ENCODE measurements at places on chromosomes 12 and 14. TPM values are rescaled to one million over a fixed set of nuclear protein-coding genes. Genes with fewer than 3 reads are reported as not detected.

KRT3 gene
- not detected for total RNA-seq

EID3 gene
- 5.8 TPM for total RNA-seq

PMEL gene
- total RNA-seq = 19.0 TPM

BICDL1 gene
- total RNA-seq = 22.3 TPM

PRB2 gene
- total RNA-seq = not detected

SLC6A12 gene
- 0.90 TPM for total RNA-seq

FOXG1 gene
- 0.07 TPM for total RNA-seq

HOXC9 gene
- not detected for total RNA-seq

RIPK3 gene
- total RNA-seq = not detected

SNAPC1 gene
- 18.2 TPM for total RNA-seq

SRSF5 gene
- total RNA-seq = 291 TPM

TCL1B gene
- 0.42 TPM for total RNA-seq

CDK17 gene
- 72.1 TPM for total RNA-seq

KRT85 gene
- not detected for total RNA-seq

- no peak overlapping the region for H3K27ac ChIP-seq
- H3K4me1 ChIP-seq = peaks cover 15% of the 10 kb centered on the region
- no peak overlapping the region for H3K4me3 ChIP-seq
- no peaks in the 10 kb centered on the region for H3K27me3 ChIP-seq
- no peaks in the 10 kb centered on the region for H3K36me3 ChIP-seq
Measured at GRCh38 chr12:67917811-67918210, 71.4 kb upstream of the IFNG-AS1 start.

DNA sequence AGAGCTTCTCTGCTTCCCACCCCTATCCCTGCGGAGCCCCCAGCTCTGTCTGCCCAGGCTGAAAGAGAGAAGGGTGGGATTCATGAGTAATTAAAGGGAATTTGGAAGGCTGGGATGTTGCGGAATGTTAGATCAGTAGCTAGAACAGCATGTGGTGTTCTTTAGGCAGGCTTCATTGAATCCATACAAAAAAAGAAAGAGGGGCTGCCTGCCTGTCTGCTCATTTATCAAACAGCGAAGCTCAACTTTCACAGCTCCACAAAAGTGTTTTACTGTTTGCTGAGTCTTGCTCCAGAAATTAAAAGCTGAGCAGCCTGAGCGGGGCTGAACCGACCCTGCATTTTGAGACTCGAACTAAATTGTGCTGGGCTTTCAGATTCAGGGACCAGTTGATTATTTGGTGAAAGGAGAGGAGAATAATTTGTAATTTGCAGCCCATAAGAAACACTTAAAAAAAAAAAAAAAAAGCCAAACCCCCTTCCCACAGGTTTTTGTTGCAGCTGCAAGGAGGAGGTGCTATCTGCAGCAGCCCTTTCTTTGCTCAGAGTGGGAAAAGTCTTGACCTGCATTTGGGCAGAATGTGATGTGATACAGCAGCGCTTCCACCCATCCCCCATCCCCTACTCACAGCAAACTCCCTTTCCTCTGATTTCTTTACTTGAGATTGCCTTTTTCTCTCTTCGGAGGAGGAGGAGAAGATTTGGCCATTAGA, 89.7 kb downstream of the RFX4 start:
- no peaks in the 10 kb centered on the region for H3K27me3 ChIP-seq
- DNase-seq = peak; percentile 61
- H3K4me3 ChIP-seq = no peak overlapping the region

- H3K4me1 ChIP-seq = no peaks in the 10 kb centered on the region
- DNase-seq = no peak
- no peaks in the 10 kb centered on the region for H3K36me3 ChIP-seq
- H3K4me3 ChIP-seq = no peak overlapping the region
- H3K27ac ChIP-seq = no peak overlapping the region
Measured at GRCh38 chr12:184811-185575, 29.0 kb downstream of the SLC6A12 start.

- H3K4me3 ChIP-seq = no peak overlapping the region
- no peak for DNase-seq
- H3K27ac ChIP-seq = no peak overlapping the region
- no peaks in the 10 kb centered on the region for H3K36me3 ChIP-seq
- peaks cover 5% of the 10 kb centered on the region for H3K27me3 ChIP-seq
Measured at GRCh38 chr12:43842259-43842658, 6.4 kb downstream of the TMEM117 start.

GRCh38 chr12:114275932-114276785, 129.8 kb downstream of the TBX5 start:
- no peaks in the 10 kb centered on the region for H3K36me3 ChIP-seq
- H3K4me1 ChIP-seq = peaks cover 8% of the 10 kb centered on the region
- no peaks in the 10 kb centered on the region for H3K27me3 ChIP-seq
- peak; percentile 33 for DNase-seq
- no peak overlapping the region for H3K4me3 ChIP-seq
- no peak overlapping the region for H3K27ac ChIP-seq

- H3K4me3 ChIP-seq = no peak overlapping the region
- no peaks in the 10 kb centered on the region for H3K4me1 ChIP-seq
- H3K27me3 ChIP-seq = no peaks in the 10 kb centered on the region
- H3K27ac ChIP-seq = no peak overlapping the region
- no peaks in the 10 kb centered on the region for H3K36me3 ChIP-seq
- no peak for DNase-seq
Measured at GRCh38 chr12:37543131-37543965, 773.2 kb upstream of the ALG10B start.

DNA sequence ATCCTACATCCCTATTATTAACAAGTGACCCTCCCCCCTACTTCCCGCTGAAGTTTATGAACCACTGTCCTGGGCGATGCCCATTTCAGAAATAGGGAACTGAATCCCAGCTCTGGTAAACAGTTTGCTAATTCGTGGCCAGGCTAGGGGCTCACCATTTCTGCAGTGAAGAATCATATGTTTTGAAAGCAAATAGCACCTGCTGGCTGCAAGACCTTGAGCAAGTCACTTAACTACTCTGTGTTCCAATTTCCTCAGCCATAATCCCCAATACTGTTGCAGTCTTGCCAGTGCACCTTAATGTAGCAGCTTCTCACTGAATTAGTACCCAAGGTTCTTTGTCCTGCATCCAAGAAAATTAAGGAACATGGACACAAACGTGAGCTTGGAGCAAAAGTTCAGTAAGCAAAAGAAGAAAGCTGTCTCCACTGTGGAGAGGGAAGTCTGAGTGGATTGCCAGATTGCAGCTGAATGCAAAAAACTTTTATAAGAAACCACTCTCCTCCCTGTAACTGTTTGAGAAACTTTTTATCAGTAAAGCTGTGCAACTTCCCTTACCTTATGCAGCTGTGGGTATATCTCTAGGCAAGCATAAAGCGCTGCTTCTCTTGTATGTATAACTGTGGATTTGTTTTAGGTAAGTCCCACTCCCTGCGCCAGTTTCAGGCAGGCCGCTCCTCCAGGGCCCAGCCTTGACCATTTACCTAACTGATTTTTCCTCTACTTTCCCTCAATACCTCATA, 824 bp downstream of the OAS1 start:
- no peak overlapping the region for H3K4me3 ChIP-seq
- no peak overlapping the region for H3K27ac ChIP-seq
- DNase-seq = no peak
- H3K4me1 ChIP-seq = no peaks in the 10 kb centered on the region
- no peaks in the 10 kb centered on the region for H3K27me3 ChIP-seq

DNA sequence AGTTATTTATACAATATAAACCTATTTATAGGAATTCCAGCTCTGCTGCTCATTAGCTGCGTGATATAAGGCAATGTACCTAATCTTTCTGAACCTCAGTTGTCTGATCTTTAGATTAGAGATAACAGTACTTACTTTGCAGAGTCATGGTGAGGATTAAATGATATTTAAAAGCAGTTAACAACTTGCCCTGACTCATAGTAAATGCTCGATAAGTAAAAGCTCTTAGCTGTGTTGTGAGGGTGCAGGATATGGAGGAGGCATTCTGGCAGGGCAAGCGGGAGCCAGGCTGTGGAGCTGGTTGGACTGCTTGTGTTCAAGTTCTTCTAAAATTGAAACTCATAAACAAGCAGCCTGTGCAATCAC, 140.0 kb upstream of the PRICKLE1 start:
- no peaks in the 10 kb centered on the region for H3K4me1 ChIP-seq
- no peak overlapping the region for H3K27ac ChIP-seq
- H3K36me3 ChIP-seq = no peaks in the 10 kb centered on the region
- no peak for DNase-seq
- no peak overlapping the region for H3K4me3 ChIP-seq
- no peaks in the 10 kb centered on the region for H3K27me3 ChIP-seq

DNA sequence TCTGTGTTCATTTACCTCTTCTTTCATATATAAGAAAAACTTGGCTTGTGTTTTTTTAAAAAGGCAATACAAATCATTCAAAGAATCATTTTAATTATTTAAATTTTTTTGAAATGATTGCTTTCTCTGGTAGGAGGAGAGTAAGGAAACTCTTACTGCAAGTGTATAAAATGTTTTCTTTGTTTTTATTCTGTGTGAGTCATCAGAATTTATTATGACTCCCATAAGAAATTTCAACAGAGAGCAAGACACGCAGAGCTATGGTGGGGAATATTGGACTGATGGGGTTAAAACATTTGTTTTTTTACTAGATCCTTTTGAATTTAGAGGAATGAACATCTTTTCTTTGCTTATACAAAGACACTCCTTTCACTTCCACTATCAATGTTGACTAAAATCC, 119.1 kb upstream of the ATXN7L3B start:
- H3K27ac ChIP-seq = no peak overlapping the region
- no peaks in the 10 kb centered on the region for H3K27me3 ChIP-seq
- no peak for DNase-seq
- no peaks in the 10 kb centered on the region for H3K4me1 ChIP-seq

DNA sequence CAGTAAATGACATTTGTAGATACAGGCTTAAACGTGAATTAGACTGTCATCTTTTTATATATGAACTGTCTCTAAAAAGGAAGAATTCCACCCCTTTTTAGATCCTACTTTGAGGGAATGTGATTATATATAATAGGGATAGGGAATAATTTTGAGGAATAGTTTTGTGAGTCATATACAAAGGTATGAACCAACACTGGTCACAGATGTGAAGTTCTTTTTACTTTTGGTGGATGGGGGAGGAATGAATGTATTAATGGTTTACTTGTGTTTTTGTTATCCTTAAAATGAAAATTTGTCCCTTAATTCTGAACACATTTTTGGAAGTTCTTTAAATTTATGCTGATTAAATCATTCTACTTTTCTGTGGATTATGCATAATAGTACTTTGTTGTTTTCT, 30.4 kb downstream of the FRS2 start:
- no peak overlapping the region for H3K4me3 ChIP-seq
- H3K27ac ChIP-seq = no peak overlapping the region
- DNase-seq = no peak
- H3K4me1 ChIP-seq = no peaks in the 10 kb centered on the region
- H3K36me3 ChIP-seq = peaks cover 7% of the 10 kb centered on the region

- no peak overlapping the region for H3K4me3 ChIP-seq
- no peaks in the 10 kb centered on the region for H3K36me3 ChIP-seq
- no peaks in the 10 kb centered on the region for H3K27me3 ChIP-seq
- no peak for DNase-seq
Measured at GRCh38 chr12:19998961-19999804, 369.2 kb upstream of the PDE3A start.

- H3K27ac ChIP-seq = no peak overlapping the region
- no peak for DNase-seq
- H3K4me3 ChIP-seq = peak overlapping the region; percentile 87
- H3K27me3 ChIP-seq = peaks cover 20% of the 10 kb centered on the region
- no peaks in the 10 kb centered on the region for H3K4me1 ChIP-seq
Measured at GRCh38 chr14:23285530-23286019, 357 bp downstream of the HOMEZ start.

GRCh38 chr14:55433880-55434804, 6.3 kb downstream of the TBPL2 start:
- H3K27me3 ChIP-seq = no peaks in the 10 kb centered on the region
- H3K36me3 ChIP-seq = no peaks in the 10 kb centered on the region
- peaks cover 4% of the 10 kb centered on the region for H3K4me1 ChIP-seq
- DNase-seq = no peak
- H3K27ac ChIP-seq = no peak overlapping the region

DNA sequence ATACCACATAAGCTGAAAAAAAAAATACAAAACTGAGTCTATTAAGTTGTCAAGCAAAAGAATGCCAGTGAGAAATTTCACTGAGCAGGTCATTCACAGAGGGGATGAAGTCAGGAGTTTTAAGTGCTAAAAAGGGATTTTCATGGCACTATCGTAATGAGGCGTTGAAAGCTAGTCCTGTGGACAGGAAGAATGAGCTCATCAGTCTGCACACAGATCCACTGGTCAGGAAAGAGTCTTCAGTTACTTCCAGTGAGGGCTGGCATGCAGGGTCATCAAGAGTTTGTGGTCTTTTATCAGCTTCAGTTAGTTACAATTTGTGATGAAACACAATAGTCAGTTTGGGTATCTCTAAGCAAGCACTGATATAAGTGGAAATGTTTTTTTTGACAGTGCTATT, 88.1 kb upstream of the WSCD2 start:
- H3K4me3 ChIP-seq = no peak overlapping the region
- H3K27ac ChIP-seq = no peak overlapping the region
- H3K27me3 ChIP-seq = peaks cover 59% of the 10 kb centered on the region

DNA sequence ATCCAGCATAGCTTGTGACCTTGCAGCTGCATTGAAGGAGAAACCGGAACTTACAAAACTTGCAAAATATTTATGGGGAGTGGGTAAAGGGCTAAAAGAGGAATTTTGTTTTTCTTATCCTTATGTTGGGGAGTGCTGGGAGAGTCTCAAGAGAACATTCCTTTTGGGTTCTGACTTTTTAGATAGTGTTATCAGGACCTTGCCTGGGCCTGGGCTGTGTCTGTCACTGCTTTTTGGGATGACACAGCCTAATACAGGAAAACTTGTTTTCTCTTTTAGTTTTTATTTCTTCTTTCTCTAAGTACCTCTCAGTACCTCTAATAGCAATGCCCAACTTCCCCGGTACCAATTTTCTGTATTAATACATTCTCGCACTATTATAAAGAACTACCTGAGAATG, 850.6 kb downstream of the RPS29 start:
- H3K27me3 ChIP-seq = no peaks in the 10 kb centered on the region
- H3K4me1 ChIP-seq = no peaks in the 10 kb centered on the region
- no peak overlapping the region for H3K27ac ChIP-seq
- no peaks in the 10 kb centered on the region for H3K36me3 ChIP-seq
- DNase-seq = no peak

DNA sequence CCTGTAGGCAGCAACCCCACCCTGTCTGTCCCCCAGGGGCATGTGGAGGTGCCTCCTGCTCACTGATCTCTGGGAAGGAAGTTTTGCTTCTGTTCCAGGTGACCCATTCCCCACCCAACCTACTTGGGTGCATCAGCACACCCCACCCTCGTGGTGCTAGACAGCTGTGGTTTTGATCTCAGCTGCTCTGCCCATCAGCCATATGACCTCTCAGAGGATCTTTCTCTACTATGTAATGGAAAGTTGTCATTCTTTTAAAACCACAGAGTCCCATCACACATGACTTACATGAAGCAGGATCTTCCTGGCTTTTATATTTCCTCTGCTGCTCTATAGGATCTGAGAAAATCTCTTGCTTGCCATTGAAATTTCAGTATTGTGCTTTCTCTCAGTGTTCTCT, 13.5 kb upstream of the KRT82 start:
- no peaks in the 10 kb centered on the region for H3K4me1 ChIP-seq
- DNase-seq = no peak
- H3K36me3 ChIP-seq = no peaks in the 10 kb centered on the region
- no peaks in the 10 kb centered on the region for H3K27me3 ChIP-seq

GRCh38 chr14:29390081-29390832, 537.4 kb downstream of the PRKD1 start:
- peak overlapping the region; percentile 89 for H3K27ac ChIP-seq
- DNase-seq = peak; percentile 63
- H3K4me1 ChIP-seq = no peaks in the 10 kb centered on the region
- H3K4me3 ChIP-seq = peak overlapping the region; percentile 34
- H3K36me3 ChIP-seq = no peaks in the 10 kb centered on the region

- no peak overlapping the region for H3K4me3 ChIP-seq
- DNase-seq = no peak
- no peaks in the 10 kb centered on the region for H3K36me3 ChIP-seq
- no peaks in the 10 kb centered on the region for H3K27me3 ChIP-seq
Measured at GRCh38 chr12:58189893-58190292, 248.5 kb downstream of the ATP23 start.
